ENCODE measurements at places on chromosomes 12 and 14. TPM values are rescaled to one million over a fixed set of nuclear protein-coding genes. Genes with fewer than 3 reads are reported as not detected.

GRCh38 chr12:51229116-51229809, 9.4 kb upstream of the DAZAP2 start:
- DNase-seq: no peak

AICDA gene
- total RNA-seq: 0.40 TPM

DNA sequence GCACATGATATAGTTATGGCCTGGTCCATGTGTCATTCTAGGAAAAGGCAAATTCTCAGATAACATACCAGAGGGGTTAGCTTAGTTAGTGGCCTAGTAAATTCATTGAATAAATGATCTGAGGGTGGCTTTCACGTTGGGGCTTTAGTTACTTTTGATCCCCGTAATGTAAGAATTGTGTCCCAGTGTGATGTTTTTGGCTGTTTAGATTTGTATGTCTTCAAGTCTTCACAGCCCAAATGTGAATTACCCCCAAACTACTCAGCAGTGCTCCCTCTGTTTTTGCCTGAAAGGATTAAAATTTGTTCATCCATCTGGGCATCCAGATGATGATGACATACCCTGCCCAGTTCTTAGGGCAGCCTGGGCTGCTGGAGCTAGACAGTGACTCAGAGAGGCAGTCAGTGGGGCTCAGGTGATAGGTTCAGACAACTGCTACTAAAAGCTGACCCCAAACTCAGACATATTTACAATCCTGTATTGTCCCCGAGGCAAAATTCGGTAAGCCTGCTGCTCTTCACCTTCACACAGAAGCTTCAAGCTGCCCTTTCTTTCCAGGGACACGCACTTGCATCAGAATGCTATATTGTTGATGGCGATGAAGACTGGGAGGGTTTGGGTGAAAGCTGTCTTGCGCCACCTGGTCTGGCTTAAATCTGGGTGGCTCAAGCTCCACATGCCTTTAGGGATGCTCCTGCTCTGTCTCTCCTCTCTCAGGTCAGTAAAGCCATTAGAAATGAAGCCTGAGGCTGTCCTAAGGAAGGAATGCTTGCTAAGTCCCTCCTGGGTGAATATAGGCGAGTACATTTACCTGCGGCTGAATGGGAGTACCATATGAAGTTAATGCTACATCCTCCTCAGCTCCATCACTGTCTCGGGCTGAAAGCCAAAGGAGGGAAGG, 10.3 kb downstream of the GPRC5D start:
- DNase-seq: no peak

DNA sequence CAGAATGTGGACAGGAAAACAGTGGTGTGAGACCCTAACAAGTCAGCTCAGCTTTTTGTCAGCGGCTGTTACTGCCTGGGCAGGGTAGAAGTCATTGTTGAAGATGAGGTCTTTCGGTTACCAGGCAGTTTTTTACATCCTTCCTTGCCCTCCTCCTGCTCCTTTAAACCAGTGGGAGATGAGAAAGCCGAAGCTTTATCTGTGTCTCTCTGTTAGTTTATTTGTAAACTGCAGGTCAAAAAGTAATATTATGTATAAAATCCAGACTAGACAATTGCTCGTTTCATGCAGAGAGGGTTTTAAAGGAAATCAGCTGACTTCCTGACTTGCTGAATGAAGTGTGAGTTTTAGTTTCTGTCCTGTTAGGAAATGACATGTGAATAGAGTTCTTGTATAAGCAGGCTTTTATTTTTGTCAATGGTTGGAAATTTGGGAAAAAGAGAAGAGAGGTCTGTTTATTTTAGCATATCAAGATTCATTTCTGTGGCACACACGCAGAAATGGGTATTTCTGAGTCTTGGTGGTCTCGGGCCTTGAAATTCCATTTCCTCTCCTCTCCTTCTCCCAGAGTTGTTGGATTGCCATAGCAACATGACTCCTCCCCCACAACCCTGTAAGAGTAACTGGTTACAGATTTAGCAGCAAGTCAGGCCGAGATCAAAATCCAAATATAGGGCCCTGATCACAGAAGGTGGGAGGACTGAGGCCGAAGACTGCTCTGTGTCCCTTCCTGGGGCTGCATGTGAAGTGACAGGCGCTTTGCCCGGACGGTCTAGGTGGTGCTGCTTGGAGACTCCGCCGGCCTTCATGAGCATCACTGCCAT, 60.8 kb downstream of the SAMD4A start:
- peak; percentile 62 for DNase-seq

- DNase-seq: no peak
These were observed 86.7 kb downstream of the SPTB start for GRCh38 chr14:64792871-64793560.

DNA sequence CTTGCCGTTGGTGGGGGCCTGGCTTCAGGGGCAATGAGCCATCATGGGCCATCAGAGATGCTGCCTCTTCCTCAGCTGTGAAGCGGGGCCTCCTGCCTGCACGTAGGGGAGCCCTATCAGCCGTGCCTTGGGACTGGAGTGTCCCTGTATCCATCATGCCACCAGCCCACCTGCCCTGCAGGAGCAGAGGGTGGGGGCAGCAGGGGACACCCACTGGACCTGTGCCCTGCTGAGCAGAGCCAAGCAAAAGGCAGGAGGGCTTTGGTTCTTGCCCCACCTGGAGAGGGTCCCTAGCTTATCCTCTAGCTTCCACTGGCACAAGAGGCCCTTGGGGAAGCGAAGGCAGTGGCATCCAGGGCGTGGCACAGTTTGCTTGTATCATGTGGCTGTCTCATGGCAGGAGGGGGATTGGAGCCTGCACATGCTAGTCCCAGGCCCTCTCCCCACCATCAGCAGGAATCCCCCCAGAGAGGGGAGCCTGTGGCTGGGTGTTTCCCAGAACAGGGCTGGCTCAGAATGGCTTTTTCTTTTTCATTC, 10.1 kb downstream of the ADSS1 start:
- DNase-seq: no peak

CIROP gene
- total RNA-seq: not detected

PPP1R3E gene
- total RNA-seq: 24.0 TPM

GRCh38 chr12:29617407-29617803, 119.9 kb upstream of the OVCH1 start:
- no peak for DNase-seq

- no peak for DNase-seq
These were observed 147.0 kb downstream of the SLC16A7 start for GRCh38 chr12:59742841-59743240.

SELPLG gene
- 12.3 TPM for total RNA-seq

GRCh38 chr14:94643316-94644101, 31.3 kb downstream of the SERPINA3 start:
- DNase-seq: no peak

DNA sequence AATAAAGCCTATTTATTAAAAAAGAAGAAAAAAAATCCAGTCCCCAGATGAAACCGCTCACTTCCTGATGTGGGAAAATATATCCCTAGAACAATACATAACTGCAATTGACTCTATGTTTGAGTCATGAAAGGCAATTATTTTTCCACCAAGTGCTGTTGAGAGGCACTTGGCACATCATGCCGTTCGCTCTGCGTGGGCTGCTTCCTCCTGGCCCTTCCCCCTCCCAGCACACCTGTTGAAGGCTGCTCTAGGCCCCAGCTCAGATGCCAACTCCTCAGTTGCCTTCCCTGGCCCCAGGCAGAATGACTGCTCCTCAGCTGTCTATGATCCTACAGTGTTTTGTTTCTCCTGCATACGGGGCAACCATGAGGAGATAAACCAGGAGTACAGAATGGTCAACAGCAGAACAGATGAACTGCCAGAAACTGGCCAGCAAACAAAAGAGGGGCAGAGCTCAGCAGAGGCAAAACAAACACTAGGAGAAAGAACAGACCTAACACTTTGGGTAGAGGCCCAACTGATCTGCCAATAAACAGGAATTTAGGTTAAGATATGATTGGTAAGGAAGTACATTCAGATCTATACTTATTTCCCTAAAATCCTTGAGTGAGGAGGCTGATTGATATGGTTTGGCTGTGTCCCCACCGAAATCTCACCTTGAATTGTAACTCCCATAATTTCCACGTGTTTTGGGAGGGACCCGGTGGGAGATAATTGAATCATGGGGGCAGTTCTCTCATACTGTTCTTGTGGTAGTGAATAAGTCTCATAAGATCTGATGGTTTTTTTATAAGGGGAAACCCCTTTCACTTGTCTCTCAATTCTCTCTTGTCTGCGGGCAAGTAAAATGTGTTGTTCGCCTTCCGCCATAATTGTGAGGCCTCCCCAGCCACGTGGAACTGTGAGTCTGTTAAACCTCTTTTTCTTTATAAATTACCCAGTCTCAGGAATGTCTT, 58.6 kb downstream of the SLC38A1 start:
- no peak for DNase-seq

EFCAB11 gene
- 7.4 TPM for total RNA-seq

DNA sequence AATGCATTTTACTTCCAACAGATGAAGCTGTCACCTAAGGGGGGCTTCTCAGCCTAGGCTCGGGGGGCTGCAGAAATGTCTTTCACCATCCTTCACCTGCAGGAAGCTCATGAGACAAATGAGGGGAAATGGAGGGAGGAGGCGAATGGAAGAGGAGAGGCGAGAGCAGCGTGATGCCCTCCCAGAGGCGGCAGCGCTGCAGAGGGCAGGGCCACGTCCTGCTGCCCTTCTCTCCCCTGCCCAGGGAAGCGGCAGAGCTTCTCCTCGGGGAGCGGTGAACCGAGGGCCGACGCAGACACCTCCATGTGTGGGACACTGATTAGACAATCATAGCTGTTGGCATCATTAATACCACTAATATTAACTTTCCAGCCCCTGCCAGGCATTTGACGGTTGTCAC, 78.3 kb downstream of the SERPINA3 start:
- DNase-seq: no peak

DNA sequence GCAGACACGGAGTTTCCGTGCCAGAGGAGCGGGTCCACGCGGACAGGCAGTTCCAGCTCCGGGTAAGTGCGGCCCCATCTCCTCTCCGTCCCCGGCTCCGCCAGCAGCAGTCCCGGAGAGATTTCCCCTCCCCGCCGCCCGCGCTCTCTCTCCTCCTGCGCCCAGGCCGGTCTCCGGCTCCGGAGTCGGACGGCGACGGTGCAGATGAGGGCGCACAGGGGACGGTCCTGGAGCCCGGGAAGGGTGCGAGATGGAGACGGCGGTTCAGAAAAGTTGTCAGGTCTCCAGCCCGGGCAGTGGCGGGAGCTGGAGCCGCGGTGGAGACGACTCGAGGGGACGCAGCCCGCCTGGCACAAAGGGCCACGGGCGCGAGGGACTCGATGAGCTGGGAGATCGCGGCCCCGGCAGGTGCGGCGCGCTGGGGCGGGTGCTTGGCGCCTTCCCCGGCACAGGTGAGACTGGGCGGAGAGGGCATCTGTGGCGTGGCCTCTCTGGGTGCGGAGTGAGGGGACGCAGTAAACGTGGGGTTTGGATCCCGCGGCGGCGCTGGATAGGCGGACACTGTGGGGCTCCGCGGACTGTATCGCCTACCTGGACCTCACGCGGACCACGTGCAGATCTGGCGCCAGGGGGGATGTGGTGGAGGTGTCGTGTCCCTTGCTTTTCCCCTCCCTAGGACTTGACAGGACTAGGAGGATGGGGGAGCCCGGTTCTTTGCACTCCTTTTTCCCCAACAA, 1540.3 kb upstream of the TMEM132C start:
- DNase-seq: no peak

SLC6A15 gene
- total RNA-seq: 0.58 TPM

- no peak for DNase-seq
These were observed 94.9 kb downstream of the ALG10B start for GRCh38 chr12:38411426-38411825.

DNA sequence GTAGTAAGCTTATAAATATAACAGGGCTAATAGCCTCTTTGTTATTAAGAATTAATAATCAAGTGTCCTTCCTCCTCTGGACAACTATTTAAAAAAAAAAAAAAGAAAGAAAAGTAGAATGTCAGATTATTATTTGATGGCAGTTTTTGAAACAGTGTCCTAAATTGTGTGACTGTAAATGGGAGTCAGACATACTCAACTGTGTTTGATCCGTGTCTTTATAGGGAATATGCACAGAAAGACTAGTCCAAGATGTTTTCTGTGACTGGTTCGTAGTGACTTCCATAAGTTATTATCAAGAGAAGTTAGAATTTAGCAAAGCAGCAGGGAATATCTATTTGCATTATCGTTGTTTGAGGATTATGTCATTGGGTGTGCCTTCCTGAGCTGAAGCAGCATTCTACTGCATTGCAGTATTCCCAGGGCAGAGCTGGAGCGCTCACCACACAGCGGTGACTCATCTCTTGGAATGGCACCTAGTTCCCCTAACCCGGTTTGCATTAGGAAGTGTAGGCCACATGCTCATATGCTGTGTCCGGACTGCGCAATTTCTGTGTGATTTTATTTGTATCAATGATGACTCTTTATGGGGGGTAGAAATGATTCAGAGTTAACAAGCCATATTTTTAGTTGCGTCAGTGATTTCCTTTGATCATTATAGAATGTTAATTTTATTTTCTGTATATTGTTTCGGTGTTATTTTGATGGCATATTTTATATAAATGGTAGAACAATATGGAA, 7.9 kb downstream of the DYNC1H1 start:
- DNase-seq: peak; percentile 82

DNA sequence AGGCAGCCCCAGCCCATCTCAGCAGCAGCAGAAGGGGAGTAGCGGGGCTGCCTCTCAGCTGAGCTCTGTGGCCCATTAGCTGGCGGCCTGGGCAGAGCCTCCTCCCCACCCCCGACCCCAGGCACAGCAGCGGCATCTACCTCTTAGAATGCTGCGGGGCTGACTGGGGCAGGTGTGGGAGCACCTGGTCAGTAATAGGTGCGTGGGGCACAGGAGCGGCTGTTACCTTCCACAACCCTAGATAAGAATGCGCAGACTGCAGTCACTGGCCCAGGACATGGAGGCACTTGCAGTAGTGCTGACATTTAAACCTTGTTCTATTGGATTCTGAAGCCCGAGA, 35.6 kb downstream of the SYNE3 start:
- no peak for DNase-seq

FOXN4 gene
- total RNA-seq: not detected

DNA sequence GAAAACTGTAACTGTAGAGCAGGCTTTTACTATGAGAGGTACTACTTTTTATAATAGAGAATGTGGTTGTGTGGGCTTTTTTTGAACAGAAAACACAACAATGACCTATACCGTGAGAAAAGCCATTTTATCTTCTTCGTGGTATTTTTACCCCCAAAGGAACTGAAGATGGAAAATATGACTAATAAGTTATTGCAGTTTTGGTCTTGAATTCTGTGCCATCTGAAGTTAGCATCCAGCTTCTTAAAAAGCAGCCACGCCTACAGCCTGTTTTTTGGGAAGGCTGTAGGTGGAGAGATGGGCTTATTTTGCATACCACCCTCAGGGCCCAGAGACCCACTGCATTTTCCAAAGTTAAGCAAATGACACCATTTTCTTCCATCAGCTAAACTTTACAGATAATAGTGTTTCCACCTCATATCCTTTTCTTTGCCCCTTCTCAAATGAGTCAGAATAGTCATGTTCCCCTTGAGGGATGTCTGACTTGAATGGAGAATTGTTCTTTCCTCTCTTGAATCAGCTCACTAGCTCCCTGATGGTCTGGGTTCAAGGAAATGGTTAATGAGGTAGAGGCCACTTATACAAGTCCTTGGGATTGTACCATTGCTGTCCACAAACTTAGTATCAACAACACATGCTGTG, 53.0 kb downstream of the TBC1D30 start:
- no peak for DNase-seq

GRCh38 chr14:27506272-27506671, 908.4 kb upstream of the NOVA1 start:
- no peak for DNase-seq

CRIP1 gene
- 112 TPM for total RNA-seq

GRCh38 chr14:74144789-74145188, 60.0 kb downstream of the LIN52 start:
- no peak for DNase-seq

Measured in sciatic nerve (tissue), 2 donors.